ENCODE measurements at places on chromosomes 4 and X.

DNA sequence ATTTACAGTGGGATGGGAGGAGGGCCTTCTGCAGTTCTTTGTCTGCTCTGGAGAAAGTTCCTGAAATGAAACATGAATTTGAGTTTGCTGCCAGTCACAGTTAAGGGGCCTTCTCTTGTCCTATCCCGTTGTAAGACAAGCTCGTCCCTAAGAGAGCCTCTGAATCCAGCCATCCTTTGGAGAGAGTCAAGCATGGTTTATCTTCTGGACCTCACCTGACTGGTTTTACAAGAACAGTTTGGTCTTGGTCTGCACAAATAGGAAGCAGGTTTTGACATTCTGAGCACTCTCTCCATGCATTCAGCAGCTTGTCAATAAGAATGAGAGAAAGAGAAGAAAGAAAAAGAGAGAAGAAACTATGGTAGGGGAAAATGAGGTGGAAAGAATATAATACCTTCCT, 20.4 kb upstream of the TENM3 start:
- no peak for DNase-seq

DNA sequence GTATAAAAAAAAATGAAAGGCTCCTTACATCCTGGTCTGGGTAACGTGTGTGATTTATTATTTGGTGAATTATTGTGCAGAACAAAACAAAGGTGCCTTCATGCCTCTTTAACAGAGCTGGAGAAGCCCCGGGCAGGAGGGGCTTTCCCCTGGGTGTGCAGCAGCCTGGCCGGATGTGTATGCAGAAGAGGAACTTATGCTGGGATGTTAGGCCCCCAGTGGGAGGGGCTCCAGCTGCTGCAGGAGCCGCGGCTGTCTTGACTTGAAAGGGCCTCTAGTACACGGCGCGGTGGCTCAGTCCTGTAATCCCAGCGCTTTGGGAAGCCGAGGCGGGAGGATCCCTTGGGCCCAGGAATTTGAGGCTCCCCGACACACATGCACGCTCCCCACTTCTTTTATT, 16.0 kb downstream of the CCNQ start:
- DNase-seq: no peak

- DNase-seq: no peak
Measured at GRCh38 chrX:112774651-112775293, 65.9 kb downstream of the AMOT start.

GRCh38 chrX:104803219-104803618, 237.2 kb downstream of the IL1RAPL2 start:
- no peak for DNase-seq

DNA sequence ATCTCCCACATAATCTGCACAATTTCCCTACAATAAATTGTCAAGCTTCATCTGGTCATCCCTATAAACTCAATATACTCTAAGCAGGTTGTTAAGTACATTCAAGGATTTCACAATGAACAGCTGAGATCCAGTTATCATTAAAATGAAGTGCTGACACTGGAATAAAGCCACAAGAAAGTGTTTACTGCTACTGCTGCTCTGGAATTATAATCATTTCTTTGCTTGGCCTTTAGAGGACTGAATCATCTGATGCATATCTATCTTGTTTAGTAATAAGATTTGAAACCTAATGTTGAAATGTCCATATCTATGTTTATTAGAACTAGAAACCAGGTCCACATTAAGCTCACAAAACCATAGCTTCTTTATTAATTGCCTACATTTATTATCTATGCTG, 338.6 kb upstream of the ZFP42 start:
- DNase-seq: no peak
